ENCODE measurements at places on chromosomes 1 and 21.

- no peak for DNase-seq
Observed at GRCh38 chr21:26587736-26588201, 14.7 kb upstream of the CYYR1 start.

DNA sequence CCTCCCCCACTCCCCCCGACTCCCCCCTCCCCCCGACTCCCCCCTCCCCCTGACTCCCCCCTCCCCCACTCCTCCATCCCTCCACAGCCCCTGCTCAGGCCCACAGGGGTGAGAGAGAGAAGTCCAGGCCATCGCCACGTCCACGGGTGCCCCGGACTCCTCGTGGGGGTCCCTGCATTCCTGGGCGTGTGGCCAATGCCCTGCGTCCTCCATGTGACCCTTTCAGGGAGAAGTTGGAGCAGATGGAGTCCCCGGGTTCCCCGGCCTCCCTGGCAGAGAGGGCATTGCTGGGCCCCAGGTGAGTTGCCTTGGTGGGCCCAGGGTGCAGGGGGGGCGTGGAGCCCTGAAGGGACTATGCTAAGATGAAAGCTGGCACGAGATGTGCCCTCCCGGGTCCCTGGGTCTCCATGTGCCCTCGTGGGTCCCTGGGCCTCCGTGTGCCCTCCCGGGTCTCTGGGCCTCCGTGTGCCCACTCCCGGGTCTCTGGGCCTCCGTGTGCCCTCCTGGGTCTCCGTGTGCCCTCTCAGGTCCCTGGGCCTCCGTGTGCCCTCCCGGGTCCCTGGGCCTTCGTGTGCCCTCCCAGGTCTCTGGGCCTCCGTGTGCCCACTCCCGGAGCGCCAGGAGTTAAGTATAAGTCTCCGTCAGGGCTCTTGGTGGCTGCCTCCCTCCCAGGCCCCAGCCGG, 52.0 kb downstream of the SLC19A1 start:
- no peak for DNase-seq

- DNase-seq = no peak
Observed at GRCh38 chr1:210373628-210373877, 44.9 kb downstream of the HHAT start.

DNA sequence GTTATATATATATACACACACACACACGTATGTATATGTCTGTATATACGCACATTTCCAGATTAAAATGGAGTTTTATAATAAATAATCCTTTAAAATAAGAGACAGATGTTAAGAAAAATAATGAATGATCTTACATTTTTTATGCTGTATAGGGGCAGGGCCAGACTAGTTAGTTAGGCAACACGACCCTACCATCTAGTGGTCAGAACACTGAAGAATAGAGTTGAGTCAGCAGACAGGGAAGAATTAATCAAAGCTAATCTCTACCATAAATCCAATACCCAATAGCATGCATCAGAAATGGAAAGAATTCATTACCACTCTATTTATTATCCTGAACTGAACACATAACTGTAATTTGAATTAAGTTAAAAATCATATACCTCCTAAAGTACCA, 156.7 kb downstream of the BRINP3 start:
- DNase-seq = no peak

DNA sequence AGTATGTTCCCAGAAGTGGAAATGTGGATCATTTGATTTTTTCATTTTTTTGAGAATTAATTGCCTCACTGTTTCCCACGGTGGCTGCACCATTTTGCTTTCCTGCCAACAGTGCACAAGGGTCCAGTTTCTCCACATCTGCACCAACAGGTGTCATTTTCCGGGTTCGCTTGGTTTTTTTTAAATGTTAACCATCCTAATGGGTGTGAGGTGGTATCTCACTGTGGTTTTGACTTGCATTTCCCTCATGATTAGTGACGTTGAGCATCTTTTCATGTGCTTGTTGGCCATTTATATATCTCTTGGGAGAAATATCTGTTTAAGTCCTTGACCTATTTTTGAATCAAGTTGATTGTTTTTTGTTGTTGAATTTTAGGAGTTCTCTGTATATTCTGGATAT, 3.0 kb downstream of the COL6A2 start:
- DNase-seq = no peak

DNA sequence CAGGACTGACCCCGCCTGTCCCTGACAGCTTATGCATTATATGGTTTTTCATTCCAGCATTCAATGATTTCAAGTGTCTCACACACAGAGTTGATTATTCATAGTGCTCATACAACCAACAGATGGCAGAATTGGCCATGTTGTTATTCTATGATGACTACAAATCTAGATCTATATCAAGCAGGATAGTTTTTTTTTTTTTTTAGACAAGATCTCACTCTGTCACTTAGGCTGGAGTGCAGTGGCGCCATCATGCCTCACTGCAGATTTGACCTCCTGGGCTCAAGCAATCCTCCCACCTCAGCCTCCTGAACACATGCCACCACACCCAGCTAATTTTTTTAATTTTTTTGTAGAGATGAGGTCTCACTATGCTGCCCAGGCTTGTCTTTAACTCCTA, 40.1 kb upstream of the LRRC8D start:
- DNase-seq = no peak

DNA sequence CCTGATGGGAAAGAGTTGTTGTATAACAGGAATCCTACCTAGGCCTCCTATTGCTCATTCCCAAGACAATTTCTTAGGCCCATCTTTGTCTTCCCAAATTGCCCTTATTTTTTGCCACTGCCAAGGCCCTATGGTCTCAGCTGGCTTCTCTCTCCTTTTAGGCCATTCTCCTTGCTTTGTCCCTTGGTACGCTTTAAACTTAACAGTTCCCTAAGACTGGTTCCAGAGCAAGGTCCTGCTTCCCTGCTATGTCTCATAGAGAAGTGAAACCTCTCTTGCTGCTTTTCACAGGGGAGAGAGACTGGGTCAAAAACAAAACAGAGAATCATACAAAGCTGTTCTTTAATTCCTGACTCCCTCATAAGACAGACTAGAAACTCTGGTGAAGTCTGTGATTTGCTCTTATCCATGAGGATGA, 77.1 kb downstream of the XCL2 start:
- DNase-seq = no peak

- DNase-seq = no peak
Observed at GRCh38 chr1:182527680-182528079, 61.4 kb downstream of the RNASEL start.

- DNase-seq = no peak
Observed at GRCh38 chr1:182703539-182703938, 19.2 kb upstream of the RGS8 start.

- no peak for DNase-seq
Observed at GRCh38 chr1:201711811-201712210, 117.1 kb upstream of the IPO9 start.

DNA sequence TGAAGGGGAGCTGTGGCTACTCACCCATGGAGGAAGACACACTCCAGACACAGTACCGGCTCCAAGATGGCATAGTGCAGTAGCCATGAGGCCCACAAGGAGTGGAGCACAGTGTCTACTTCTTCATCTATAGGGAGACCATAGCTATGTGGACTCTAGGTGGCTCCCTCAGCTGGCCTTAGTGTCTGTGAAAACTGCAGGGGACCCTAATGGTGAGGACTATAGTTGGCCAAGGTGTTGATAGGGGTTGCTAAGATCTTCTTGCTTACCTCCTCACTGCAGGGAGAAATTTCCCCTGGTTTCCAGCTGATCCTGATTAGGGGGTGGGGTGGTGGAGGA, 58.9 kb downstream of the DIPK1A start:
- no peak for DNase-seq

- no peak for DNase-seq
Observed at GRCh38 chr1:155932487-155932886, 1.7 kb downstream of the KHDC4 start.

GRCh38 chr1:41678111-41678878, 193.8 kb upstream of the EDN2 start:
- DNase-seq = no peak
